ENCODE measurements at places on chromosomes 7 and 10. TPM values are rescaled to one million over a fixed set of nuclear protein-coding genes. Genes with fewer than 3 reads are reported as not detected.

GRCh38 chr7:8177109-8177933 is 84.6 kb downstream of the ICA1 start:
- no peak for DNase-seq

DNA sequence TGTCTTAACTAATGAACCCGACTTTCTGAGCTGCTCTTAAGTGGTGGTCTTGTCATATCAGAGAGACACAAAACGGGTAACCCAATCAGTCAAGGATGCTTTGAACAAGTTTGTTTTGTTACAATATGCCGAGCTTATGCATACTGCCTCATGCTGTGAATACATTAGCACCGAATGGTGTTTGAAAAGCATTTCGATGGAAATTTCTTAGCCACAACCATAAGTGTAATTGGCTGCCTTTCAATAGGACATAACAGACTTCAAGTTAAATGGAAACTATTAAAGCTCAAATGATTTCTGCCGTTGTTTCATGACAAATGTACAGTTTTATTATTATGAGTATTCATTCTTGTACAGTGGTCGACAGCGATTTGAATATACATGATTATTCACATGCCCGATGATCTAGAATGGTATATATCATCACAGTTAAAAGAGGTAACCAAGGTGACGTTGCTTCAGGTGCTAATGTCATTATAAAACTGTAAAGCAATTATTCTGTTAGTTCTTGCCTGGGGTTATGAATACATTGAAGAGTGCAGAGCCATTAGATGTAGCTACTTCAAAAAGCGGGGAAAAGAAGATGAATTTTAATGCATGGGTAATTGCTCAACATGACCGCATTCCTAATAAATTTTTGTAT is 118.8 kb downstream of the EBF3 start:
- no peak for DNase-seq

GRCh38 chr10:50234486-50234885 is 16.8 kb downstream of the ASAH2 start:
- no peak for DNase-seq

GRCh38 chr10:12960334-12960898 is 41.1 kb downstream of the CCDC3 start:
- DNase-seq: peak; percentile 70

- DNase-seq: no peak
Observed at GRCh38 chr10:3865565-3865964, 80.6 kb upstream of the KLF6 start.

DNA sequence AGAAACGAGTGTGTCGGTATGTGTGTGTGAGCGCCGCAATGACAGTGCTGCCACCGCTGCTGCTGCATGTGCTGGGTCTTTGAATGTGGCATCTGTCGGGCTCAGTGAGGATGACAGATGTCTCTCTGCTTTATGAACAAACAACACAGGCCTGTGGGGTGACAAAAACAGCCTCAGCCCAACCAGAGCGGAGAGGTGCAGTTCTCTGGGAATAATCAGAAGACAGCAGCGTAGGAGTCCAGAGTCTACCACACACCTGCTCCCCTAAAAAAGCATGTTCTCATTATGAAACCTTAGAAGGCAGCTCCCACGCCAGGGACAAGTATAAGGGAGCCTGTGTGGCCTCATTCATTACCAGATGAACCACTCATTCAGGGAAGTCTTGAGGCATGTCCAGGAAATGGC is 278.3 kb downstream of the KCNMA1 start:
- DNase-seq: no peak

DNA sequence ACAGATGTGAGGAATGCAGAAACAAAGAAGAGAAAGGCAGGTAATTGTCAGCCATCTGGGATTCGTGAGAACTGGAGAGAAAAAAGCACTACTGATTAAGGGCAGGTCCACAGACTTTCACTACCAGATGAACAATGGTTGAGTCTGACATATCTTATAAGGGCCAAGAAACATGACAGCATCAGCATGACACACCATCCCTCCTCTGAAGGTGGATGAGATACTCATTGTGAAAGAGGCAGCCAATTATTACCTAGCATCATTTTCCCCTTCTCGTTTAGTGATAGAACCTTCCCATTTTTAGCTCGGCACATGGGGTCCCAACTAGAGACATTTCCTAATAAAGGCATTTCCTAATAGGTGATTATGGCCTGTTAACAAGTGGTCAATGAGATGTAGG is 19.2 kb upstream of the MET start:
- DNase-seq: no peak

GRCh38 chr10:130351466-130352290 is 215.5 kb downstream of the GLRX3 start:
- DNase-seq: no peak

DNA sequence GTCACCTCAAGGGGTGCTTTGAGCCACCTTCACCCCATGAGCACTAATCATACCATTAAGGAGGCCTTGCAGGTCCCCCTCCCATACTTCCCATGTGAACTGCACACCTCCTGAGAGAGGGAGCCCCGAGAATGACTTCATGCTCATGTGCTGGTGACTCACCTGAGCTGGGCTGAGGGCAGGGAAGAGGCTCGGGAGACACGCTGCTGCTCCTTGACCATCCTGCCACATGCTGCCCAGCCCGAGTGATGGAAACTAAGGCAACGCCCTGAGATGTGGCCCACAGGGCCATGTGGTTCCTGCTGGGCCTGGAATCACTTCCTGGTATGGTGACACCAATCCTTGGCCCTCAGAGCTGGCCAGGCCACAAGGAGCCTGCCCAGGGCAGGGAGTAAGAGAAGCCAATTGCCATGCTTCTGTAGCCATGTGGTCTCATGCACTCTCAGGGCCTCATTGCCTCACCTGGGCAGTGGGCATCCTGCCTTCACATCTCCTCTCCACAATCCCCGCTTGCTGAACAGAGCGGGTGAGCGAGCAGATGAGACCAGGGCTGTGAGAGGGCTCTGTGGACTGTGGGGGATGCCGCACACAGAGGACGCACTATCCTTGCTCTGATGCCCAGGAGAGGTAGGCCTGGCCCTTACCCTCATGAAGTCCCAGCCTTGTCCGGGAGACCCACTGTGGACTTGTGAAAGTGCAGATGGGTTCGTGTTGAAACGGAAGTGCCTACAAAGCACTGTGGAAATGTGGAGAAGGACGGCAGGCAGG is 18.3 kb upstream of the PPIF start:
- DNase-seq: no peak

- no peak for DNase-seq
Observed at GRCh38 chr10:104318326-104318725, 19.9 kb downstream of the ITPRIP start.

DNA sequence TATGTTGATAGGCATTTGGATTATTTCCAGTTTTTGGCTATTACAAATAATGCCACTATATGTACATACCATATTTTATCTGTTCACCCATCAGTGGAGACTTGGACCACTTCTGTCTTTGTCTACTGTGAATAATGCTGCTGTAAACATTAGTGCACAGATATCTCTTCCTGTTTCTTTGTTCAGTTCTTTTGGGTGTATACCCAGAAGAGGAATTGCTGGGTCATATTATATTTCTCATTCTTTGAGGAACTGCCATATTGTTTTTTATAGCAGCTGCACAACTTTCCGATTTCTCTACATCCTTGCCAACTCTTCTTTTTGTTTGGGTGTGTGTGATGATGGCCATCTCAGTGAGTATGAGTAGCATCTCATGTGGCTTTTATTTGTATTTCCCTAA is 218.0 kb downstream of the LRMDA start:
- no peak for DNase-seq

DNA sequence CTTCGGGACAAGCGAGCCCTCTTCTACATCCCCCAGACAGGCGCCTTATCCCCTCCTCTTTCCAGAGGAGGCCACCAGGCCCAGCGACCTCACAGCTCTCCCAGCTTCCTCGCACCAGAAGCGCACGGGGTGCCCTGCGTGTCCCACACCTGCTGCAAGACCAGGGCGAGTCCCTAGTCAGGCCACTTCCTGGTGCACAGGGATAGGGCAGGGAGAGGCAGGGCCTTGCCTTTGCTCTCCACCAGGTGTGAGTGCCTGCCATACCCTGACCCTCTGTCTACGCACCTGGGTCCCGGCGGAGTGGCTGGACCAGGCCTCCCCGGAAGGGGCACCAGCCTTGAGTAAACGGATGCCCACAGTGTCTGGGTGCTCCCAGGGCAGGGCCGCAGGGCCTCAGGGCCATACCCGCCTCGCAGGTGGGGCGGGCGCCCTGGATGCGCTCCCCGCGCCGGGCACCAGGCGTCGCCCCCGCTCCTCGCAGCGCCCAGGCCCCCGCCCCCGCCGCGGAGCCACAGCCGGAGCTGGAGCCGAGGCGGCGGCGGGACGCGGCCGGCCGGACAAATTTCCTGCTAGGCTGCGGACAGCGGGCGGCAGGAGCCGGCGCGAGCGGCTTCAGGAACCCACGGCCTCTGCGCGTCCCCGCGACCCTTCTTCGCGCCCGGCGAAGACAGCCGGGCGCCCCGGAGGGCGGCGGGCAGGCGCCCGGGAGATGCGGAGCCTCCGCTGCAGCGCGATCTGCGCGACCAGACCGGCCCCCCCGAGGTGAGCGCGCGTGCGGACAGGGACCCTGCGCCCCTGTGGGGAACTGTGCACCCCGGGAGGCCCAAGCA is at the start of gene PTPRE:
Gene PTPRE, plus strand, starts transcription at position 556 of the 830 bp plus-strand sequence. CDS start 133,779 bp downstream, outside the sequence.
- DNase-seq: peak; percentile 36

- no peak for DNase-seq
Observed at GRCh38 chr10:10313149-10313835, 704.4 kb upstream of the CELF2 start.

DNA sequence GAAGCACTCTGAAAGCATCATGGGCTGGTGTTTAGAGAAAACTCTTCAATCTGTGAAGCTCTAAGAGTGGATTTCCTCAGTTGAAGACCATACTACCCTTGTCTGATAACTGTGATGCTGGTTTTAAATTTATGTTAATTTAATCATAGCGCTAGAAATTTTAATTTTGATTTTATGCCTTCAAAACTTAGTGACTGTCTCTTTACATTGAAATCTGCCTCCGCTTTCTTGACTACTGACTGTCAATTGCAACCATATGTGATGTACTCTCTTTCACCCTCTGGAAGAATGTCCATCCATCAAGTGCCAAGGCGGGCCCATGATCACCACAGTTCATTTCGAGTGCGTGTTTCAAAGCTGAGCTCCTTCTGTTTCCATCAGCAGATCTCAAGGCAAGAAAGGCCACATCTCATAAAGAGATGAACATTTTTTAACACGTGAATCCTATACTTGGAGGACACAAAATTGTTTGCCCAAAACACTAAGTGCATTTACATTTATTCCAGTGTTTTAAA is 147.1 kb downstream of the ITGA8 start:
- no peak for DNase-seq

GRCh38 chr10:60374836-60375235 is 14.8 kb downstream of the ANK3 start:
- no peak for DNase-seq

- DNase-seq: no peak
Observed at GRCh38 chr7:114108510-114108909, 189.7 kb upstream of the PPP1R3A start.

OR6B1 gene
- polyA plus RNA-seq: not detected

TMEM229A gene
- polyA plus RNA-seq: 0.09 TPM

EVX1 gene
- not detected for polyA plus RNA-seq

STAM gene
- 28.9 TPM for polyA plus RNA-seq

FBXL13 gene
- 1.1 TPM for polyA plus RNA-seq

GIMAP6 gene
- polyA plus RNA-seq: 9.3 TPM

DMBT1 gene
- polyA plus RNA-seq: 0.11 TPM

CALCR gene
- polyA plus RNA-seq: 0.08 TPM

PIP gene
- not detected for polyA plus RNA-seq

GIMAP8 gene
- polyA plus RNA-seq: 8.3 TPM

ACTL6B gene
- not detected for polyA plus RNA-seq

NCF1 gene
- polyA plus RNA-seq: 2.0 TPM
